Esophagus squamous epithelium (tissue), 5 donors: ENCODE measurements at places on chromosomes 5 and 9.

DNA sequence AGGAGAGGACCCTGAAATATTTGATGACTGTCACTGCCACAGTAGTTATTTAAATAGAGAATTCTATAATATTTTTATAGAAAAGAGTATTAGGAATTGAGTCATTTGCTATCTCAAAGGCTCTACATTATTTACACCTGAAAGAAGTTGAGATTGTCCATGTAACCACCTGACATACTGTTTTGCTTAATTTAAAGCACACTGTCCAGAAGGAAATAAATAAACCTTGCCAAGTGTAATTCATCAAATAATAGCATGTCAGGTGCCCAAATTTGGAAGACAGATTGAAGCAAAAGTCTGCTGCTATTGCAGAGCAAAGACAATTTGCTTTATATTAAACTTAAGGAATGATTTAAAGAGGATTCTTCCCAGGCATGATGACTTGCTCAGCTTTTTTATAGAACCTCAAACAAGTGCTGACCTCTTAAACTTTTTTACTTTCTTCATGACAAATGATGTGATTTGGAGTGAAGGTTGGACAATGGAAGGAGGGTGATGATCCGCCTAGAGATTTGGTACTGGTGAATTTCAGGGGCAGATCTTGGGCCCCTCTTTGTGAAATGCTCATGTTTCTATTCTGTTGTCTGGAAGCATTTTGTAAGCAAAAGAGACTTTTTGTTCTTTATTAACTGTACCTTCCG is 65.0 kb downstream of the DAPK1 start:
- no peak for DNase-seq

- DNase-seq: no peak
Observed at GRCh38 chr5:147482706-147483180, 27.1 kb downstream of the DPYSL3 start.

- DNase-seq: no peak
Observed at GRCh38 chr5:153711755-153712154, 221.3 kb downstream of the GRIA1 start.

DNA sequence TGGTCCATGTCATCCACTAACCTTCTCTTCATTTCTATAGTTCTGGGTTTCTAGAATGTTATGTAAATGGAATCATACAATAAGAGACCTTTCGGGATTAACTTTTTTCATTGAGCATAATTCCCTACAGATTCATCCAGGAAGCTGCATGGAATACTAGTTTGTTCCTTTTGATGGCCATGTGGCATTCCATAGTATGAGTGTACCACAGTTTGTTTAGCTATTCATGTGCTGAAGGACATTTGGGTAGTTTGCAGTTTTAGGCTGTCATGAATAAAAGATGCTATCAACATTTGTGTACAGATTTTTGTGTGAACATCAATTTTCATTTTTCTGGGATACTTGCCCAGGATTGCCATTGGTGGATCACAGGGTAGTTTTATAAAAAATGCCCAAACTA is 6.8 kb upstream of the SPTLC1 start:
- DNase-seq: no peak

DNA sequence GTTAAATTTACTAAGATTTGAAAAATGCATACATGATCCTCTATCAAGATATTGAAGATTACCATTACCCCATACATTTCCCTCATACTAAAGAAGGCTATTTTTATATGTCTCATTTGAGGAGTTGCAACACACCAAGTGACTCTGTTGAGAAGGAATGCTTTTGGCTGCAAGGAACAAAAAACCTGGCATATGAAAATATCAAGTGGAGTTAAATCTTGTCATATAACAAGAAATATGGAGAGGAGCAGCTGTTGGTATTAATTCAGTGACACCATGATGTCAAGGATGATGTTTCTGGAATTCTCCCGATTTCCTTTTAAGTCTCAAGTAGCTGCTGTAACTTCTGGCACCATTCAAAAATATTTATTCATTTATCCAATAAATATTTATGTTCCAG is 193.8 kb downstream of the CSNK1G3 start:
- no peak for DNase-seq

GRCh38 chr9:69168709-69169217 is 5.3 kb upstream of the TJP2 start:
- no peak for DNase-seq

DNA sequence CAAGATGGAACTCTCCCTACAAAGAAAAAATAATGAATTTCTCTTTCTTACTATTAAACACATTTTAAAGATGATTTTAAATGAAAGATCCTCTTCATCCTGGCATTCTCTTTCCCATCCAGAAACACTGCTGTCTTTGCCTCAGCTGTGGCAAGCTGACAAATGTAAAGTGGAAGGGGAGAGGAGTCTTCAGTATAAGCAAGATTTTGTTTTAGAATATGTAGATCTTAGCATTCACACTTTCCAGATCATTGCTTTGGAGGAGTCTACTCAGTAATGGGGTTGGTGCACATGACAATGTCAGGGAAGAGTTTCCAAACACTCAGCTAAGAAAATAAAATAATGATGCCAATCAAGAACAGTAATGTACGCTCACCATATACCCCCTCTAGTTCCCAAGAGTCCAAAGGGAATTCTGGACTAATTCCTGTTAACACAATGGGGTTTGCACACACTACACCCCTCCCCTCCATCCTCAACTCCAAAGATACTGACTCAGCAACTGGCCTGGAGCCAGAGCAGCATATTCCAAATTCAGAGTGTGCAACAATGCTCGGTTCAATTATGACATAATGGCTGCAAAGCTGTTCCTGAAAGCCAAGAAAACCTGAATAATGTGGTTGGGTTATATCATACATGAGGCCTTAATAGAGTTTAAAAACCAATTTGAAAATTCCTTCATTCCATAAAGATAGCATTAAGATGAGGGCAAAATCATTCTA is 4.6 kb downstream of the C5orf63 start:
- no peak for DNase-seq

DNA sequence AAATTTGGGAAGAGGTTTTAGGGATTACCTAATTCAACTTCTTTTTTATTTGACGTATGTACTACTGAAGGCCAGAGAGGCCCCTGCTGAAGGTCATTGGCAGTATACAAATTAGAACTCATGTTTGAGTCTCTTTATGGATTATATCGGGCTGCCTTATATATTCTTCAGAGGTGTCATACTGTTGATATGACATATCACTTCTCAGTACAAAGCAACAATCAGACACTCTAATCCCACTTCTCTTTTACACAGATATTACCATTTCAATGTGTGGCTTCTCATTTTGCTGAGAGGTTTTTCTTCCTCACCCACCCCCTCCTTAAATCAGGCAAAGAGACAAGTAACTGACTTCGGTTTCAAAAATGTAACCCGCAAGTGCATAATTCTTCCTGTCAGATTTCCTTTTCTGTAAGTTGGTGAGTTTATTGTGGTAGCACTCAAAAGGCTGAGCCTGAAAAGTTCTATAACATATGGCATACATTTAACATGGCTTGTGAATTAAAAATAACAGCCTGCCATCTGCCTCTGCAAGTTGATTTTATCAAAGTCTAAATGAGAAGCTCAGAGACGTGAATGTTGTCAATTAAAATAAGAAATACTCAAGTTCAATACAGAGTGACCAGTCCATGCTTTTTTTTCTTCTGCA is 163.6 kb upstream of the RORB start:
- DNase-seq: no peak

- no peak for DNase-seq
Observed at GRCh38 chr9:21316032-21316842, 11.1 kb upstream of the IFNA5 start.

GRCh38 chr9:128190516-128191405 is 611 bp downstream of the CIZ1 start:
- DNase-seq: no peak

- DNase-seq: no peak
Observed at GRCh38 chr5:31845361-31845760, 206.4 kb downstream of the PDZD2 start.

GRCh38 chr5:151016700-151017099 is 3.7 kb upstream of the GPX3 start:
- no peak for DNase-seq

GRCh38 chr5:122774519-122774860 is 390 bp upstream of the SNX2 start:
- no peak for DNase-seq

- DNase-seq: no peak
Observed at GRCh38 chr5:150401376-150402228, 11.1 kb downstream of the CD74 start.

DNA sequence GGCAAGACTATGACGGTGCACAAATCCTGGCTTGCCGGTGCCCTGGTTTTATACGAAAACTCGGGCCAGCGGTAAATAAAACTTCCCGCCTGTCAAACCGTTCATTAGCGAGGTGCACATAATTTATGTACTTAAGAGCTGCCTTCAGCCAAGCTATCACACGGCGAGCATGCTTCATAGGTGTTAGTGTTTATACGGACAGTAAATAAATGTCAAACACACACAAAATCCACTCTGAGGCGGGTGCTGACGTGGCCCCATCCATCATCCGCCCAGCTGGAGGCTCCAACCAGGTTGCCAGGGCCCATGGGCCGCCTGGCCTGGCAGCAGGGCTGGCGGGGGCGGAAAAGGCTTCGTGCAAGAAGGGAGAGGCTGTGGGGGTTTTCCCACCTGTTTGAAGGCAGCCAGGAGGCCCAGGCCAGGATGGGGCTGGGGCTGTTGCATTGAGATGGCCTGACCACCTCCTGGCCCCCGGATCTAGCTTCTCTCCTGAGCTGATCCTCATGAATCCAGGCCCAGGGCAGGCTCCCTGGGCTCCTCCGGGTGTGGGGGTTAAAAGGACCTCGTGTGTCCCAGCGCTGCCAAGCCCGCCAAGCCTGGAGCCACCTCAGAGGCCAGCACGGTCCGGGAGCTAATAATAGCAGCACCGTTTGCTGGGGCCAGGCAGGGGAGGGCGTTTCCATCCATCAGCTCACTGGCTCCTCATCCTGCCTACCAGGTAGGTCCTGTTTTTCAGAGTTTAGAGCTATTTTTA is 43.2 kb downstream of the BARX1 start:
- no peak for DNase-seq

DNA sequence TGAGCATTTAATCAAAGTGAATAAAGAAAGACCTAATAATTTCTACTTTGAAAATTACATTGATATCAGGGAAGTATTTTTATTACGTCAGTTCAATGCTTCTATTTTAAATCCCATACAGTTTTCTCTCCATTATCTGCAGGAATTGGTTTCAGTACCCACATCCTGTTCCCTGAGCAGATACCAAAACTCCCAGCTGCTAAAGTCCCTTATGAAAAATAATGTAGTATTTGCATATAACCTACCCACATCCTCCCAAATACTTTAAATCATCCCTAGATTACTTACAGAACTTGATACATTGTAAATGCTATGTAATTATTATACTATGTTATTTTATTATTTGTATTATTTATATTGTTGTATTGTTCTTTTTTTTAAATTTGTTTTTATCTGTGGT is 125.4 kb upstream of the MINAR2 start:
- DNase-seq: no peak

- no peak for DNase-seq
Observed at GRCh38 chr9:22009506-22009867, 382 bp upstream of the CDKN2B start.

- no peak for DNase-seq
Observed at GRCh38 chr9:106107716-106108115, 413.4 kb downstream of the TMEM38B start.

- no peak for DNase-seq
Observed at GRCh38 chr9:132383462-132383883, 23.2 kb downstream of the TTF1 start.

GRCh38 chr9:98037357-98037756 is 19.2 kb upstream of the NANS start:
- DNase-seq: no peak

DNA sequence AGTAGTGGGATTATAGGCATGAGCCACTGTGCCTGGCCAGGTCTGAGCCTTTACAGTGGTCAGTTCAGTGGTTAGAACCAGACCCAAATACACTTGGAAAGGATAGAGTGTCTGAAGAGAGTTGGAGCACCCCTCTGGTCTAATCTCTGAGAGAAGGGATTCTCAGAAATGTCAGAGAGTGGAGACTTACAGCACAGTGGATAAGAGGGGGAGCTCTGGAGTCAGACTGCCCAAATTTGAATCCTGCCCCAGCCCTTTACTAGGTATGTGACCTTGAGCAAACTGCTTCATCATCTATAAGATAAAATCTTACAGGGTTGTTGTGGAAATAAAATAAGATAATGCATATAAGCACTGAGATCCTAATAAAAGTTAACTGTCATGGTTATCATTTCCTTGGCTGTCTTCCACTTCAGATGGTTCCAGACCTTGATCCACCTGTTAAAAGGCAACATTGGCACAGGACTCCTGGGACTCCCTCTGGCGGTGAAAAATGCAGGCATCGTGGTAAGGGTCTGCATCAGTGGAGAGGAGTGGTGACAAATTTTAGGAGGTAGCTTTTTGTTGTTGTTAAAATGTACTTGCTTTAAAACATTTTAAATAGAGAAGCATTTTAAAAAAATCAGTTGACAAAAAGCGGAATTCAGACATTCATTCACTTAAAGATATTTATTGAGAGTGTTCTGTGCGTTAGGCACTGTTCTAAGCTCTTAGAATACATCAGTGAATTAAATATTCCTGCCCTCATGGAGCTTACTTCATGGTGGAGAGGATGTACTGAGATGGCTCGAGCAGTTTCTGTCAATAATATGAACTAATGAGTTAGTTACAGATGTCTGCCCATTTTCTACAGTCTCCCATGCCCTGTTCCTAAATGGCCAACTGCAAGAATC is 16.0 kb downstream of the SLC36A1 start:
- no peak for DNase-seq

- DNase-seq: no peak
Observed at GRCh38 chr5:43920422-43920821, 317.4 kb downstream of the NNT start.

DNA sequence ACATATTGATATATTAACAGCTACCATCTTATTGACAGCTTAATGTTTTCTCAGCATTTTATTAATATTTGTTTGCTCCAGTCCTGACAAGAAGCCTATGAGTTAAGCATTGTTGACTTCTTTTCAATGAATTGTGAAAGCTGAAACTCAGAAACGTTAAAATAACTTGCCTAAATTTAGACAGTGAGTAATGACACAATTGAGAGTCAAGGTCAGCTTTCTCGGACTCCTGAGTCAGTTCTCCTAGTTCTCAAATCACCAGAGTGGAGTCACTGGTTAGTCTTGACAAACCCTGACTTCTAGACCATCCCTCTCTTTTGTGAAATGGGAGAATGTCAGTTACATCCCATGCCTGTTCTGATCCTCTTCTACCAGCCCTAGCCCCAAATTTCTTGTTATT is 222.7 kb upstream of the ACO1 start:
- DNase-seq: no peak

GRCh38 chr9:94183240-94183999 is 75.7 kb upstream of the ZNF169 start:
- no peak for DNase-seq

GRCh38 chr9:72415163-72415562 is 50.2 kb upstream of the ZFAND5 start:
- no peak for DNase-seq

GRCh38 chr5:75262271-75262670 is 25.6 kb upstream of the ANKRD31 start:
- no peak for DNase-seq

GRCh38 chr5:126359884-126360283 is 63.3 kb upstream of the GRAMD2B start:
- DNase-seq: no peak
